Neural progenitor cell (in vitro differentiated cells): ENCODE measurements at places on chromosomes 5 and 9.

GRCh38 chr9:96344458-96345180, 38.9 kb downstream of the SLC35D2 start:
- peak; percentile 44 for DNase-seq

GRCh38 chr9:22969350-22969979, 522.8 kb downstream of the DMRTA1 start:
- no peak for DNase-seq

- DNase-seq: no peak
Observed at GRCh38 chr9:123475407-123475806, 119.4 kb downstream of the CRB2 start.

- DNase-seq: no peak
Observed at GRCh38 chr5:142826741-142827492, 56.7 kb downstream of the ARHGAP26 start.

DNA sequence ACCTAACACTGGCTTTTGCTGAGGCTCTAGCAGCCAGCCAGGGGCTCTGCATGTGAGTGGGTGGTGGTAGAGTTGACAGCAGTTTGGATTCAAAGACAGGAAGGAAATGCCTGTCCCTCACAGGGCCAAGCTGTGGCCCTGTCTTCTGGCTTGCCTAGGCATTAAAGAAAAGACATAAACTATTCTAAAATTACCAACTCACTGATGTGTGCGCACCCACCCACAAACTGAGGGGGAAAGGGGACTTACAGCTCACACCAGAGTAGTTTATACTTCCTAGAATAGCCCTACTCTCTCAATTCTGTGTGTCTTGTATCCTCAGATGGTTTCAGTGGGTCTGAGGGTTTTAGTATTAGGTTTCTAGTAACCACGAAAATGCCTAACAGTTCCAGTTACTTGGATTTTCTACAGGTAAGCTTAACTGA, 18.3 kb upstream of the IL13 start:
- DNase-seq: no peak

DNA sequence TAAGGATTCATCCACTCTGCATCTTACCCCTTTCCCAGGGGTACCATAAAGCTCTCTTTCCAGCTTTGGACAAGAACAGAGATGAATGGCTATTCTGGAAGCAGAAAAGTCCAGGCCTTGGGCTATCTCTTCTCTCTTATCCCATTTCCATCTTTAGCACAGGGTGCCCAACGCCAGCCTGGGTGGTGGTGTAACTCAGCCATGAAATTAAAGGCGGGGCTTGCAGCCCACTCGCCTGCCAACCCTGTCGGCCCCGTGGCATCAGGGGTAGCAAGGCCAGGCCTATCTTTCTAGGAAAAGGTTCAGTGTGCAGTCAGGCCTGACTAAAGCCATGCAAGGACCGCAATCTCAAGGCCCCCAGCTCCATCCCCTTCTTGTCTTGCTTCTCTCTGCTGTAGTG, 78.7 kb downstream of the FGF18 start:
- DNase-seq: no peak

GRCh38 chr9:90517103-90517502, 125.5 kb downstream of the DIRAS2 start:
- DNase-seq: no peak

DNA sequence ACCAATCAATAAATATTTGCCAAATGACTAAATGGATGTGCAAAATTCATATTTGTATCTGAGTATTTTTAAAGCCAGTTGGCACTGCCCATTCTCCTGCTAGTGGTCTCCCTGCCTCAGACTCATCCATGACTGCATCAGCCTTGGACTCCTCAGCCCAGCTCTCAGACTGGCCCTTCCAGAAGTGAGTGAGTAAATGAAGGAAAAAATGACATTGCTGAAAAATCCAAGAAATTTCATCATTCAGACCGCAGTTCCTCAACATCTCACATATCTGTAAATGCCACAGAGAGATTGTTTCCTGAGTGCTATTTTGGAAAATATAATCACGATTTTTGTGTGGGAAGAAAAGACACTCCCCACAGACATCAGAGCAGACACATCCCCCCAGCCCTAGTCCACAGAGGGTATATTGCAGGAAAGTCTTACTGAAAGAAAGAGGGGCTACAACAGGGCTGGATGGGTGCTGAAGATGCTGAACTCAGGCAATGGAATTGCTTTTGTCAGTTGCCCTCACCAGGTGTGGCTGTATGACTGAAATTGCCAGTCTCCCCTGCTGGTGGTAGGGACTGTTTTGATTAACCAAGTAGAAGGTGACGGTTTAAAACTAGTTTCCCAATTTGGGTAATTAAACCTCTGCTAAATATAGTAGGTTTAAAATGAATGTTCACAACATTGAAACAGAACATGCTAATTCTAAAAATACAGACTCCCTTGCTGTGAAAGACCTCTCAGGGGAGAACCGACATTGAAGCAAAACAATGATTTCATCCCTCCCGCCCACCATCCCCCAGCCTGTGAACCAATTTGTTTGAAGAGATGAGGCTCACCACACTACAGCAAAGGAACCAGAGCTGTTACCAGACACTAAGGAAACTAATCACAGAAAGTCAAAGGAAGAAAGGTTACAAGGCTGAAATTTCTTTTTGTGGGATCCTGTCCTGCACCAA, 158.8 kb downstream of the DEPDC1B start:
- peak; percentile 13 for DNase-seq

- no peak for DNase-seq
Observed at GRCh38 chr5:61999371-61999770, 306.6 kb upstream of the KIF2A start.

- DNase-seq: peak; percentile 99
Observed at GRCh38 chr9:36487482-36488388, 85.0 kb upstream of the MELK start.

DNA sequence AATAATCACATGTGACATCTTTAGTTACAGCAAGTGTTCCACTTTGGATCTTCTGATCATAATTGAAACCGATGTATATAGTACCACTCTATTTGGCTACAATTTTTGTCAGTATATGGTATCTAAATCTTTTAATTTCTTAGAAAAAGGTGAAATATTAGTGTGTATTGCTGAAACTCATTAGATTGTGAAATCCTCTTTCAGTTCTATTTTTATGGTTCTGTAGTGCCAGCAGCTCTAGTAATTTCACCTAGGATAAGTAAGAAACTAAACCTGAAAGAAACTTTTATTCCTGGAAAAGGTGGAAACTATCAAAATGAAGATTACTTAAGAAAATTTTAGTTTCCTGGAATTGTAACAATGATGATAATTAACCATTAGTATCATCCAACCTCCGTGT, 370.9 kb downstream of the NNT start:
- no peak for DNase-seq

GRCh38 chr9:122191584-122191983, 31.9 kb downstream of the MORN5 start:
- DNase-seq: no peak

DNA sequence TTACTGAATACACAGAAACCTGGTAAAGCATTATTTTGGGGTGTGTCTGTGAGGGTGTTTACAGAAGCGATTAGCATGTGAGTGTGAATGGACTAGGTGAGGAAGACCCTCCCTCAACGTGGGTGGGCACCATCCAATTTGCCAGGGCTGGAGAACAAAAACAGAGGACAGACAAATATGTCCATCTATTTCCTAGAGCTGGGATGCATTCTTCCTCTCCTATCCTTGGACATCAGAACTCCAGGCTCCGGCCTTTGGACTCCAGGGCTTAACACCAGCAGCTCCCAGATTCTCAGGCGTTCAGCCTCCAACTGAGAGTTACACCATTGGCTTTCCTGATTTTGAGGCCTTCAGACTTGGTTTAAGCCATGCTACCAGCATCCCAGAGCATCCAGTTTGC, 65.8 kb upstream of the CHD1 start:
- DNase-seq: no peak

GRCh38 chr9:80175286-80176150, 603.8 kb downstream of the TLE4 start:
- DNase-seq: peak; percentile 57

GRCh38 chr9:134223591-134224122, 59.3 kb upstream of the RNU6ATAC start:
- DNase-seq: no peak
